ENCODE measurements at places on chromosomes 5 and 9. TPM values are rescaled to one million over a fixed set of nuclear protein-coding genes. Genes with fewer than 3 reads are reported as not detected.

- no peak for DNase-seq
Measured at GRCh38 chr9:136695955-136696354, 8.7 kb upstream of the AGPAT2 start.

GRCh38 chr5:141753971-141754713 is 72.1 kb upstream of the ARAP3 start:
- no peak for DNase-seq

DNA sequence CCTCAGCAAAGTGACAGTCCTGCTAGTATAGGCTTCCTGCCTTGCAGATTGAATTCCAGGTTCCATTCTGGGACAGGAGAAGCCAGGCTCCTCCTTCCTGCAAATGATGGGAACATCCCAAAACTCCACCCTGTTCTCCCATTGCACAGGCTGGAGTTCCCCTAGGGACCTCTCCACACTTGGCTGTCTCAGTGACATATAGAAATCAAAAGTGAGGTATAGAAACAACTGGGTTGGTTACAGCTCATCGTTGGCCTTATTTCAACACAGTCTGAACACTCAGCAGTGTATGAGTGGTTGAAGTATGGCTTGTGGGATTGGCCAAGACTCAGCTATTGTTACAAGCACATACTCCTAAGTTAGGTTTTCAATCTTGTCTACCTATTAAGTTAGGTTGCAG is 157.8 kb upstream of the FTMT start:
- no peak for DNase-seq

DNA sequence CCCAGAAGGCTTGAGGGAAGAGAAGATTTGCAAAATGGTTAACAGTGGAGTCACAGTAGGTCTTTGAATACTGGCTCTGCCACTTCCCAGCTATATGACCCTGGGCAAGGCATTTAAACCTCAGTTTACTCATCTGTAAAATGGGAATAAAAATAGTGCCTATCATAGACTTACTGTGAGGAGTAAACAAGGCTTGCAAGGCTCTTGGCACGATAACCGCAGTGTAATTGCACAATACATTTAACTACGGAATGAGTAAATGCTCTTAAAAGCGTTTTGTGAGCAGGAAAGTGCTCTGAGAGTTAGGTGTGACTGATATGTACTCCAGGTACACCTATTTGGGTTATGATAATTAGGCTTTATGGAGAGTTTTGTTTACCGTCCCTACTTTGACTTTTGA is 8.4 kb downstream of the SLC36A3 start:
- DNase-seq, result no peak

Gene GNA14
- 6.4 TPM for polyA plus RNA-seq

DNA sequence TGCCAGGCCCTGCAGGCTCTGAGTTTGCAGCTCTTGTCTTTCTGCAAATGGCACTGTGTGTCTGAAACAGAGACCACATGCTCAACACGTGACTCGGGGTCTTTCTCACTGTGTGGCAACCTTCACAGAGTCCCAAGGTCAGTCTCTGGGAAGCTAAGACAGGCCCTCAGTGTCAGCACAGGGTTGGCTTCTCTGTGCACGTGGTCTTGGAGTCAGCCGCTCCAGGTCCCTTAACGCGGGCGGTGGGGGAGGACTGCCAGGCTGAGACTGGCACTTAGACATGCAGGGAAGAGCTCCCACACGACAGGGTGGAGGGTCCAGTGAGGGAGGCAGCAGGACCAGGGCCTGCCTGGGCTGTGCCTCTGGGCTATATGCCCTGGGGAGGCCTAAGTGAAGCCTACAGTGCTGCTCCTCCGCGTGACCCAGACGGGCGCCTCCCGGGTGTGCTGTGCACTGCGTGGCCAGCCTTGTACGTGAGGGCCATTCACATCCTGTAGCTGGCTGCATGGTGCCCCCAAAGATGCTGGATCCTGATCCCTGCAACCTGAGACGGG is 76.8 kb downstream of the ADAMTS2 start:
- DNase-seq, result no peak

All from left renal pelvis (tissue), 4 donors.